ENCODE measurements at places on chromosomes 6 and 20. TPM values are rescaled to one million over a fixed set of nuclear protein-coding genes. Genes with fewer than 3 reads are reported as not detected.
A peak's percentile ranks its signal among the peaks of the same experiment; 100 is the strongest.

The FGD2 gene
- total RNA-seq: not detected

The LYRM4 gene
- 18.0 TPM for total RNA-seq

The ZBTB12 gene
- total RNA-seq: 1.2 TPM

The PNLDC1 gene
- not detected for total RNA-seq

The ZBTB9 gene
- 5.5 TPM for total RNA-seq

The DNAH8 gene
- not detected for total RNA-seq

The SIGLEC1 gene
- total RNA-seq: not detected

DNA sequence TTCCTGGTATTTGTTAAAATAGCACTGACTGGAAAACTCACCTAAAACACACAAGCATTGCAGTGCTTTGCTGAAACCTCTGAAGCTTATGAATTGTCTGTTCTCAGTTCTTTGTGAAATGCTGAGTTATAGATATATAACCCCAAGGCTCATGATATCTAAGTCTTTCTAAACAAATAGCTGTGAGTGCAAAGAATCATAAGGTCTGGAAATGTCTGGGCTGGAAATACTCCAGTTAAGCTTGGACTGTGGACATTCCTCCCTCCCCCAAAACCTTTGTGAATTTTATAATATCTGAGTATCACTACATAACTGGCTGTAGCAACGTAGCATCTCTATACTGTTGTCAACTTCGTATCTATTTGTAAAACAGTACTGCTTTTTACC lies 69.1 kb downstream of the CBLN4 start:
- no peak for DNase-seq

DNA sequence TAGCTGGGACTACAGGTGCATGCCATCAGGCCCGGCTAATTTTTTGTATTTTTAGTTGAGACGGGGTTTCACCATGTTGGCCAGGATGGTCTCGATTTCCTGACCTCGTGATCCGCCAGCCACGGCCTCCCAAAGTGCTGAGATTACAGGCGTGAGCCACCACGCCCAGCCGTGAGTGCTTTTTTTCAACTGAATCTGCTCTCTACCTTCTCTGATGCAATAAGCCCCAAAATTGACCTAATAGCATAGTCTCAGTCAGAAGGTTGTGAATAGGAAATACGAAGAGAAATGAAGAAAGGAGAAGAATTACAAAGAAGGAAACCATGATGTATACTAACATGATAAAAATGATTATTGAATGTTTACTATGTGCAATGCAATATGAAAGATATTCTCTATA lies 33.2 kb downstream of the BEND6 start:
- DNase-seq: no peak

GRCh38 chr6:108588586-108588985 lies 27.9 kb downstream of the FOXO3 start:
- DNase-seq: peak; percentile 85

DNA sequence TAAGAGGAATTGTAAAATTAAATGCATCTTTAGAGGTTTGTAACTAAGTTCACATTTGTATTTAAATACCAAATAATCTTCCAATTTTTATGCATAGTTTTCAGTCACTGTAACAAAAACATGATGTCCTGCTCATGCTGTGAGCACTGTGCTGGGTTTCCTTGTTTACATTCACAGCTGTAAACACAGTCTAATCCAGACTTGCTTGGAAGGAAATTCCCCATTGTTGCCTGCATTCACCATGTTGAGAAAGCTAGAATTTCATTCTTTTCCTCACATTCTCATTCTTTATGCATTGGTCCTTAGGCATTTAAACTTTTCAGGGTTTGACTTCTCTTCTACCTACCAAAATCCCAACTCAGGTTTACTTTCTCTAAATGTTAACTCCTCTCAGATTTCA lies 242.0 kb upstream of the TBX18 start:
- DNase-seq: no peak

DNA sequence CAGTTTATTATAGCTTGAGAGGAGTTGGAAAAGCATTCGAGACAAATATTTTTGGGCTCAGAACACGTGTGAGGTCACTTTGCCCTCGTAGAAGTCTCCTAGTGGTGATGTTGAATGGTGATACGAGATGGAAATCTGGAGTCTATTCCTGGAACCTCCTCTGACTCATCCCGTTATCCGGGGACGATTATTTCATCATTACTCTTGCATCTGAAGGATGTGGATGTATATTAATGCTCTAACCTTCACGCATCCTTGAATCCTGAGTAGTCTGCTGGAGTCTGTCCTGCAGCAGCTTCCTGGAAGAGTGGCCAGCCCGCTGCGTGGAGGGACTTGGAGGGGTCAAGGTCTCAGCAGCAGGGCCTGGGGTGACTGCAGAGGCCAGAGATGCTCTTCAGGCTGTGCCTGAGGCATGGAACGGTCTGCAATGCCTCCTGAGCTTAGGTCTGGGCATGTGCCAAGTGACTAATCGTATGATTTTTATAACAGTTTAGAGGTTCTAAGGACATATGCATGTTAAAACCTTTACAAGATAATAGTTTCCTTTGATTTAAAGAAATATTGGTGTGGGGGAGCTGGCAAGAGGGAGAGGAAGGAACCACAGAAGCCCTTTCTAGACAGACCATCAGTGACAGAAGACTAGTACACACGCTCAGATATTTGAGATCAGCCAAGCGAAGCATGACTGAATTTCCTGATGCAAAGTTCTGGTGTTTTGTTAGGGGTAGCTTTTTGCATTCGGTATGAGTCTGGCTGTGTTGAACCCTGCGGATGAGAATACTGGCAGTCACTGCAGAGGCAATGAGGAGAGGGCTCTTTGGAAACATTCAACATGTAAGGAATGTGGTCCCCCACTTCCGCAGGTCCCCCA lies 400.2 kb downstream of the QKI start:
- peak; percentile 84 for DNase-seq

DNA sequence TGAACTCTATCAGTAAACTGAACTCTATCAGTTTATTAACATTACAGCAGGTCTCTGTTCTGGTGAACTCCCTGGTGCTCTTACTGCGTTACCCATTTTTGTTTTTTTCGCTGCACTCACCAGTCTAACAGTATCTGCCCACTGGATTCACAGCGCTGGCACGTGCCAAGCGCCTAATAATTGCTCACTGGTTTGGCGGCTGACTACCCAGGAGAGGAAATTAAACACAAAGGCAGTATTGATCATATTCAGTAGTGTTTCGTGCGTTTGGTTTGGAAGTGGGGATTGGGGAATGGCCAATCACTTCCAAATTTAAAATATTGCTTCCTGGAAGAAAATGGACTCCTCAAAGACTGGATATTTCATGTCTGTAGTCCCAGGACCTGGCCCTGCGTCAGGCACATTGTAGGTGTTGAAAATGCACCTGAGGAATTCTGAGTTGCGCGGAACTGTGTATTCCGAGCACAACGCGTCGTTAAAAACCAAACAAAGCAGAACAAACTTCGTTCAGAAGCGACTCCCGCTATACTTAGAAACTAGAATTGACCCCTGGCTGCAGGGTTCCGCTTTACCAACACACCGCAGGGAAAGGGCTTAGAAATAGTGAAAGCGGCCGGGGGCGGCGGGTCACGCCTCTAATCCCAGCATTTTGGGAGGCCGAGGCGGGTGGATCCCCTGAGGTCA lies 1.1 kb upstream of the RPS12 start:
- peak; percentile 61 for DNase-seq

GRCh38 chr6:19320111-19320581 lies 517.0 kb upstream of the ID4 start:
- DNase-seq: no peak

- DNase-seq: no peak
Measured at GRCh38 chr6:34813028-34813713, 21.3 kb downstream of the BLTP3A start.

GRCh38 chr6:124536842-124537191 lies 425.4 kb upstream of the RNF217 start:
- peak; percentile 18 for DNase-seq

DNA sequence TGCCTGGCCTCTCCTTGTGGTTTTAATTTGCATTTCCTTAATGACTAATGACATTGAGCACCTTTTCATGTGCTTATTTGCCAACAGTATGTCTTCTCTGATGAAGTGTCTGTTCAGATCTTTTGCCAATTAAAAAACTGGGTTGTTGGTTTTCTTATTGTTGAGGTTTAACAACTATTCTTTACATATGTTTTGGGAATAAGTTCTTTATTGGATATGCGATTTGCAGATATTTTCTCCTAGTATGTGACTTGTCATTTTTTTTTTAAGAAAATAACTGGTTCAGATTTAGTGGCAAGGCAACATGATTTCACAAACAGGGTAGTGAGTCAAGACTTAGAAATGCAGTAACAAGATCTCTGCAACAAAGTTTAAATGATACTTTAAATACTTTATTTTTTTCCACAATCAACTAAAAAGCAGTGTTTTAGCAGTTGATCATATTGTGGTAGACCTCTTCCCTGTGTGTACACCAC lies 67.8 kb downstream of the TIAM2 start:
- peak; percentile 86 for DNase-seq

DNA sequence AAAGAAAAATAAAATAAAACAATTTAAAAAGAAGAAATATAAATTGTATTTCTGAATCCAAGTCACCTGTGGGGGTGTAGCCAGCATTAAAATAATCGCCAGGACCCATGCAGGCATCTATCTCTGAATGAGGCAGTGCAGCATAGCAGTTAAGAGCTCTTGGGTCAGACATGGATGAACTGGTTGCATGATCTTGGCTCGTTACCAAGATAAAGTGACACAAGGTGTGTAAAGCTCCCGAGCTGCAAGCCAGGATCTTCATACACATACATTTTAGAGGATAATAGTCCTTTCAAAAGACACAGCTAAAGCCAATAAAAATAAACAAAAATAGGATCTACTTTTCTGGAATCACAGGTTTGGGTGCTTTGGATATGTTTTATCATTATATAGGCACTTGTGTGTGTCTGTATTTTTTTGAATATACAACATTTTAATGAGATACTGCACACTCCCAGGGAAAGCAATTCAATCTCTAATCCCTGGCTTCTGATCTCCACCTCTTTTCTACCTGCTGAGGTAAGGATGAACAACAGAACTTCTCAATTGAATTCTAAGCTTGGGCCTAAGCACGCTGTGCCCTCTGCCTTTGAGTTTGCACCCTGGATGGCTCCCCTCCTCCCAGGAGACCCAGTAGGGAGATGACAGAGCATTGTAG lies 8.9 kb downstream of the TRIM10 start:
- DNase-seq: no peak

- no peak for DNase-seq
Measured at GRCh38 chr6:21164768-21165326, 428.7 kb upstream of the SOX4 start.

DNA sequence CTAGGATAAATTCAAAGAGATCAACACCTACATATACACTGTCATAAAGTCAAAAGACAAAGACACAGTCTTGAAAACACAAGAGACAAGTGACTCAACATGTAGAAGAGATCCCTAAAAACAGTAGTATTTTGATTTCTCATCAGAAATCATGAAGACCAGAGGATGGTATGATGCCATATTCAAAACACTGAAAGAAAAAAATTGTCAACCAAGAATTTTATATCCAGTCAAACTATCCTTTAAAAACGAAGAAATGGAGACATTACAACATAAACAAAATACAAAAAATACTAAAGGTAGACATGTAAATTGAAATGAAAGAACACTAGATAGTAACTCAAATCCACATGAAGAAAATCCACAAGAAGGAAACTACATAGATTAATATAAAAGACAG lies 27.3 kb upstream of the HBS1L start:
- no peak for DNase-seq

DNA sequence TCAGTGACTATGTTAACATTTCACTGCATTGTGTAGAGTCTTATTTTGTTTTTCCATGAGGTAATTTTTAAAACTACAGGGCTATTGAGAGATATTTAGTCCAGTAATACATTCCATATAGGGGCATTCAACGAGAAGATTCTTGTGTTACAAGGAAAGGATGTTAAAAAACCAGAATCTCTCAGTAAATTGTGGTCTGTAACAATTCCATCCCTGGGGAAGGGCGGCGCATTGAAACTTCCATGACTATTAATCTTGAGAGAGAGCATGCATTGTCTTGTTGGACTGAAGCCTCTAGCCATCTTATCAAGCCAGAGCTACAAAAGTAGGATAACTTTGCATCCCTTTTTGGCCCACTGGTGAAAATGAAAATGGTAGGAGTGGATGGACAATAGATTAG lies 119.7 kb downstream of the BCKDHB start:
- no peak for DNase-seq

- DNase-seq: peak; percentile 49
Measured at GRCh38 chr6:52065621-52066020, 21.8 kb downstream of the PKHD1 start.

DNA sequence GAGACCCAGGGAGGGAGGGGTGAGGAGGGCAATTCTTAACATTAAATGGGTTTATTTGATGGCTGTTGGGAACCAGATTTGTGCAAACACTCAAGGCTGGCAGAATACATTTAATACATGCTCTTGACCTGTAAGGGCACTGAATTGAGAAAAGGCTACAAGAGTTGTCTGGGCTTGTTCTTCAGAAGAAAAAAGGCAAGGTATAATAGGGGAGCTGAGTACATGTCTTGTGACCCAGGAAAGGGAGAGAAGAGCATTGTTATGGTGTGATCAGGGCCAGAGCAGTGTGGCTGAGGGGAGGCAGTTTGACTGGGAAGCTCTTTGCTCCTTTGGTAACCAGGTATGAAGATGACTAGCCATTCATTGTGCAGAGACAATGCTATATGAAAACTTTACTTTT lies 18.9 kb downstream of the KLHL31 start:
- no peak for DNase-seq

GRCh38 chr6:3456898-3457709 lies at the start of gene SLC22A23:
SLC22A23 (minus strand) TSS chr6:3457050; CDS start chr6:3456559, 491 bp downstream.
- DNase-seq: peak; percentile 10

- DNase-seq: no peak
Measured at GRCh38 chr20:51854921-51855320, 52.6 kb upstream of the SALL4 start.

DNA sequence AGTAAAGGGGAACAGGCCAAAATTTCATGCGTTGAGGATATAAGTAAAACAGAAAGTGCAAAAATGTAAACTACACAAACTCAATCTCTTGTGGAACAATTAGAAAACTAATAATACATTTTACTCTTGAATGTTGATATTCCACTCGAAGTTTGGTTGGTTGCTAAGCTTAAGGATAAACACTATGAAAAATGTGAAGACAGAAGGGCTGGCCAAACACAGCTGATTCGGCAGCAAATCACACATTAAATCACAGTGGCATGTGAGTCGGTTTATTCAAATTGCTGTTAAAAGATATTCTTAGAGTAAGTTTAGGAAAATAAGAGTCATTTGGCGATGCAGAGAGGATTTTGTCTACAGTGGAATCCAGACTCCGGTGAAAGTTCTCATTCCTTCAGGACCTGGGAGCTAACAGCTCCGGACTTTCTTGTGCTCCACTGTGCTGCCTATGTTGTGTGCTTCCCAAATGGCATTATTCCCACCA lies 1.4 kb upstream of the EPM2A start:
- DNase-seq: peak; percentile 62

DNA sequence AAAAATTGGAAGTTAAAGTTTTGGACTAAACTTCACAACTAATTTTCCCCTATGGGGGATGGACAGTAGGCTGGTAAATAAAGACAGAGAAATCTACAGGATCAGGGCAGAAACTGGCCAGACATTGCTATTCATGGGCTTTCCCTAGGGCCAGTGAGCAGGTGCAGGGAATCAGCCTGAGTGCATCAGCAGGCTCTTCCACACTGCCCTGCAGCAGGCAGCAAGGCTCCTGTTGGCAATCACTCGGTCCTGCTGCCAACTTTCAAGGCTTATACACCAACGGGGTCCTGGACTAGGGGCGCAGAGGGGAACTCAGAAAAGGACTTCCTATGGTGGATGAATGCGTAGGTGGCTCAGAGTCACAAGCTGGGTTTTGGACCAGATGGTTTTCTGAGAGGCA lies 59.8 kb upstream of the NHSL1 start:
- DNase-seq: no peak

All from LHCN-M2 (cell line).